ENCODE measurements at places on chromosomes 6 and 20.
A peak's percentile ranks its signal among the peaks of the same experiment; 100 is the strongest.

GRCh38 chr20:2817891-2818595 is 1.9 kb downstream of the TMEM239 start:
- DNase-seq = no peak

DNA sequence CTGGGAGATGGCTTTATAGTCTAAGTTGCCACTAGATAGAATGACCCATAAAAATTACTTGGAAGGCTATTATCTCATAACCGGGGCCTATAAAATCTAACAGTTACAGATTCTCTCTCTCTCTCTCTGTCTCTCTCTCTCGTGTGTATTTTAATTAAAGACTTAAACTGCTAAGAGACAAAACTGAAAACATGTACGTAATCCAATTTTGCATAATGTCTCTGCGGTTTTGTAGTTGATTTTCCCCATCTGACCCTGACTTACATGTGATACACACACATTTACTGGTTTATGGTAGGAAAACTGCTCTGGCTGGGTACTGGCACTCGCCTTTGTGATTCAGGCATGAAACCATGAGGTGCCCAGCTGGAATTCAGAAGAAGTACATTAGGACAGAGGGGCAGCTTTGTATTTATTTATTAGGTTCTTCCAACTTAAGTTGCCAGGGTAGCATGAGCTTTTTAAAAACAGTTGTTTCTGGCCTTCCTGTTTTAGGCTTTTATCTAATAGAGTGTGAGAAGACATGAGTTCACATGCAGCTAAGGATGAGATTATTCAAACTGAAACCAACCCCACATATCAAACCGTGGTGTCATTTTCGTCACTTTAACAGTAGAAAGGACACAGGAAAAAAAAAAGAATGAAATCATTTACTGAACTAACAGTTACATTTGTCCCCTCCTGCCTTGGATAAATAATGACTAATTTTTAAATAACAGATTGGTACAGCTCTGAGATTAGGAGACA is 182.5 kb downstream of the GMPR start:
- peak; percentile 28 for DNase-seq

- no peak for DNase-seq
These were observed 288.5 kb upstream of the CNR1 start for GRCh38 chr6:88454658-88455057.

DNA sequence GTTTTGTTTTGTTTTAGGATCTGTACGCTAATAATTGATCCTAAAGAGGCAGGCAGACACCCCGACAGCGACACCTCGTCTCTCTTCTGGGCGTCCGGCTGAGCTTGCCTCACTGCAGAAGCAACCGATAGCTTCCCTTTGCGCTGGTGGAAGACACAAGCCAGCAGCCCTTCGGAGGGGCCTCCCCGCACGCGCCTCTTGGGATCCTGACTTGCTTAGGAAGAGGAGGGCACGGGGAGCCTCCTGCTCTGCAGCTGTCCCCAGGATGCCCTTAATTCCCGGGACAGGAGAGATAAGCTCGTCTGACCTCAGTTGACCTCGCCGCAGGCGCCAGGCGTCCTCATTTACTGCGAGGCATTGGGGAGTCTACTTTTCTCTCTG is 94.0 kb downstream of the CD83 start:
- DNase-seq = no peak

GRCh38 chr20:59648466-59649070 is 44.2 kb downstream of the PHACTR3 start:
- DNase-seq = no peak

GRCh38 chr20:53098621-53099020 is 126.5 kb downstream of the TSHZ2 start:
- no peak for DNase-seq

All from activated CD4-positive, CD25-positive, alpha-beta regulatory T cell treated with anti-CD3 and anti-CD28 coated beads, Interleukin-2, amount 50 U/mL, for 16 hours (primary cell).